ENCODE measurements at places on chromosomes 12 and 14.

- no peak for DNase-seq
These were observed 10.8 kb downstream of the PPFIBP1 start for GRCh38 chr12:27534765-27535161.

DNA sequence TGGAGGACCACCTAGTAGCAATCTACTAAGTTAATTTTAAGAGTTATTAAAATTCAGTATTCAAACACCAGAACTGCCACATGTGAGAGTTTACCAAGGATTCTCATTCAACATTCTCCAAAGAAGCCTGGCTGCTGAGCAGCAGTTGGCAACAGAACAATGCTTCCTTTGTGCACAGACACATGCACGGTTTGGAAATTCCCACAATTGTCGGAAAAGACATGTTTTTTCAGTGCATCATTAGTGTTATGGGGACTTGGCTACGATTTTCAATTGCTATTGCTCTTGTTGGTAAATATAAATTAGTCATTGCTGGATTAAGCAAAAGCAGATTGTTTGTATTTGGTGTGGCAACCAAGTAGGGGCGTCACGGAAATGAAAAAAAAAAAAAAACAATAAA lies 22.2 kb downstream of the ST8SIA1 start:
- no peak for DNase-seq

- no peak for DNase-seq
These were observed 218.5 kb downstream of the NUAK1 start for GRCh38 chr12:105920161-105920684.

GRCh38 chr14:60819575-60819974 lies 85.0 kb downstream of the MNAT1 start:
- DNase-seq = no peak

GRCh38 chr12:121711361-121712189 lies 977 bp upstream of the TMEM120B start:
- no peak for DNase-seq

DNA sequence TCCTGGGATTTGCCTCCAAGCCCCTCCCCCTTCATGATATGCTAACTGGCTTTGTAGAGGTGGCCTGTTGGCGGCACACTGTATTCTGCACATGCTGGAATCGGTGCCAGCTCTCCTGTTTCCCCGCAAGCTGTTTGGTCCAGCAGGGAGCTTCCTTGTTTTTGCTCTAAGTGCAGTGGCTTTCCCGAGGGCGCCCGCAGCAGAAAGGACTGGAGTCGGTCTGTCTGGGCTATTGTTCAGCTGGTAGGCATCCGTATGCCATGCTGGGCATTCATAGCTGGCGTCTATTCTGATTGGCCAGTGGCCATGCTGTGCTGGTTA lies 88.9 kb upstream of the MED13L start:
- no peak for DNase-seq

DNA sequence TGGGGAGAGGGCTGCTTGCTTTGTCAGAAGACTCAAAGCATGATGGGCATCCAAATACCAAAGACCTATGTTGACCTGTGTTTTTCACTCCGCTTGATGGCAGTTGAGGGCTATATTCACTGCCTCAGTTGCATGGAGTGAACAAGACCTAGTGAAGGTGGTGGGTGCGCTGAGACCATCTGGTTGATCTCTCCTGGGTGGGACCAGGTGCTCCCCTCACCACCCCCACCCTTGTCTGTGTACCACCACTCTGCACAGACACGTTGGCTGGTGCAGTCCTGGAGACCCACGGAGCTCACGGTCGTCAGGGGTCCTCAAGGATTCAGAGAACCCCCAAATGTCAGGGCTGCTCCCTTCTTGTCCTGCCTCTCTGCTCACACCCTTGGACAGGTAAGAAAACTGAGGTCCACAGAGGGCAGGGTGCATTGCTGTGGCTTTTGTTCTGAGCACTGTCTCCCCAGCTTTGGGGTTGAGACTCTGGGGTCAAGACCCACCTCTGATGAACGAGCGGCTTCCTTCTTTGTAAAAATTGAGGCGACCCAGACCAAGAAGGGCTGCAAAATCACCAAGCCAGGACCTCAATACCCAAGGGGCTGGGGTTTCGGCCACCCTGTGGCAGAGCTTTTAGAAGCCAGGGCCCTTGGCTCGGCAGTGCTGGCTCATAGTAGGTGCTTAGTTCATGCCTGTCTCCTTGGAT lies 166.3 kb upstream of the RTL1 start:
- no peak for DNase-seq

- DNase-seq = no peak
These were observed 251.2 kb downstream of the ACSS3 start for GRCh38 chr12:81329085-81329484.

- no peak for DNase-seq
These were observed 484 bp downstream of the PPP1CC start for GRCh38 chr12:110742096-110742717.

GRCh38 chr14:26463136-26463535 lies 134.7 kb downstream of the NOVA1 start:
- DNase-seq = no peak

DNA sequence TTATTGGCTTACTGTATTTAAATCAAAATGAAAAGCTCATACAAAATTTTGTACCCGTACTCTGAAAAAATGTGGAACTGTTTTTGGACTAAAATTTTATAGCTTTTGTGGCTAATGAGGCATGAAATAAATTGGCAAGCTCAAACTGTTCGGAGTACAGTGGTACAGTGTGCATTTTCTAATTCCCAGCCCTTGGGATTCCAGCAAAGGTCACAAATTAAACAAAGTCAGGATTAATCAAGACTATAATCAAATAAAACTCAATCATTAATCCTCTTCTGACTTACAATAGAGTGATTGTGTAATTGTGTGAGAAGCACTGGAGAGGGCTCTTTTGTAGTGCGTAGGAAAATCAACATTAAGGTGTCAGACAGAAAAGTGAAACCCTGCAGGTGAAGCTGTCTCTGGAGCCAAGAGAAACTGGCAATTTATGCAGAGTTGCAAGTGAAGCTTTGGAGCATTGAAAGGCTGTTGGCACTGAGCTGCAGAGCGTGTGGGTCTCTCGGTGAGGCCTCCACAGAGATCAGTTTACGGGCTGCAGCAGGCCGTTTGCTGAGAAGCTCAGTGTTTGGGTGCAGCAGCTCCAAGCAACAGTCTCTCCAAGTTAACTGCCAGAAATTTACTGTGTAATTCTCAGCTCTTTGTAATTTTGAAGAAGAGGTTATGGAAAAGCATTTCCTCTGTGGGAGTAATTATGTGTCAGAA lies 275.9 kb downstream of the FBXL14 start:
- no peak for DNase-seq

DNA sequence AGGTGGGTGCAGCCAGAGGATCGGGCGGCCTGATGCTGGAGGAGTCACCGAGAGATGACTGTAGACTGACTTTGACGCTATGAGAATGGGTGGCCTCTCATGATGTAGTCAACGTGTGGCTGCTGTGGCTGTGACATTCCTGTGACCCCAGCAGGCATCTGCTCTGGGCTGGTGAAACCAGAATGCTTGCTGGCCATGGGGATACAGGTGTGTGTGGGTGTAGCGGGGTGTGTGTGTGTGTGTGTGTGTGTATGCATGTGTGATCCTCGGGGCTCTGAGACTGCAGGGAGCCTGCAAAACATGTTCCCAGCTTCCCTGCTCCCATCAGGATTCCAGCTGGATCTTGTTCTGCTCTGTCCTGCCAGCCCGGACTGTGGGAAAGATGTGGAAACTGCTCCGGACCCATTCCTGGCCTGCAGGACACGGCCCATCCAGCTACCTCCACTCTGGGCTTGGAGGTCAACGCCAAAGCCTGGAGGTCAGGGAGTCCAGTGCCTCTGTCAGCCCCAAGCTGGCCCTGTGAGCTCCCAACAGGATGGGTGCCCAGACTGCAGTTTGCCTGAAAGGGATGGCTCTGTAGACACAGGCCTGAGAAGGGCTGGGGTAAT lies 18.8 kb upstream of the HHIPL1 start:
- DNase-seq = no peak

- DNase-seq = no peak
These were observed 16.4 kb upstream of the CACNA2D4 start for GRCh38 chr12:1934831-1935230.

DNA sequence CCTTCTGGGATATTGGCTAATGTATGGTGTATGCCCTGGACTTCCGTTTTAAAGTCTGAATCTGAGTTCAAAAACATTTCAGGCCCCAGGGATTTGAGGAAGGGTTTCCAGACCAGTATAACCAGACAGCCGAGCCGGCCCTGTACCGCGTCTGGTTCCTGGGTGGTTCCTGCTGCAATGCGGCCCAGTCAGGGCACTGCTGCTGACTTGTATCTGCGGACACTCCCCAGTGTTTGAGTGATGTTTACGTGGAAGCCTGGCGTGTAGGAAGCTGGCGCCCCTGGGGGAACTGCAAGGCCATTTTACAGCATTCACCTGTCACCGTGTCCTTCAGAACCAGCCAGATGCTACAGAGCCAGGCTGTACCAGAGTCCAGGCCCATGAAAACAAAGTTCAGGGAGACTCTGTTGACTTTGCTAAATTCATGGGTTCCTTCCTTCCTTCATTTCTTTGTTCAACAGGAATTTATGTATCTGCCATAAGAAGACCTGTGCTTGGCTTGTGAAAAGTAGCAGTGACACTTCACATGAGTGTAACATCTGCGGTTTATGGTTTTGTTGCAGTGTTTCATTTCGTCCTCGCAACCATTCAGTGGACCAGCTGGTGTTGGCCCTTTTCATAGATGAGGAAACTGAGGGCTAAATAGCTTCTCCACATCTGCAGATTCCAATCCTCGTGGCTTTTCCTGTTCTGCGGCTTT lies 16.8 kb downstream of the EML1 start:
- no peak for DNase-seq

DNA sequence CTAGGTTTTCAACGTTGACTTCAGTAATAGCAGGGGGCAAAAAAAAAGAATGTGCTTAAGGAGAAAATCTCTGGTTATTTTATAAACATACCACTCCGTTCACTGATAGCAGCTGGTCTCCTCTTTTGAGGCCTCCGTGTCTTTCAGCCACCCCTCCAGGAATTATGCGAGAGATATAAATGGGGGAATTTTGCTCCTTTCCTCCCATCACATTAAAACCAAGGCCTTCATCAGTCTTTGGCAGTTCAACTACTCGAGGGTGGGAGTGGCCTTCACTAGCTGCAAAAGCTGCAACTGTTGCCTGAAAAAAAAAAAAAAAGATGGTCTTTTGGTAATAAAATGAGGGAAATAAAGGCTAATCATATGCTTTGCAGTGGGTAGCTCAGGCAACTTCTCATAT lies 92.1 kb downstream of the LIN7A start:
- DNase-seq = no peak

DNA sequence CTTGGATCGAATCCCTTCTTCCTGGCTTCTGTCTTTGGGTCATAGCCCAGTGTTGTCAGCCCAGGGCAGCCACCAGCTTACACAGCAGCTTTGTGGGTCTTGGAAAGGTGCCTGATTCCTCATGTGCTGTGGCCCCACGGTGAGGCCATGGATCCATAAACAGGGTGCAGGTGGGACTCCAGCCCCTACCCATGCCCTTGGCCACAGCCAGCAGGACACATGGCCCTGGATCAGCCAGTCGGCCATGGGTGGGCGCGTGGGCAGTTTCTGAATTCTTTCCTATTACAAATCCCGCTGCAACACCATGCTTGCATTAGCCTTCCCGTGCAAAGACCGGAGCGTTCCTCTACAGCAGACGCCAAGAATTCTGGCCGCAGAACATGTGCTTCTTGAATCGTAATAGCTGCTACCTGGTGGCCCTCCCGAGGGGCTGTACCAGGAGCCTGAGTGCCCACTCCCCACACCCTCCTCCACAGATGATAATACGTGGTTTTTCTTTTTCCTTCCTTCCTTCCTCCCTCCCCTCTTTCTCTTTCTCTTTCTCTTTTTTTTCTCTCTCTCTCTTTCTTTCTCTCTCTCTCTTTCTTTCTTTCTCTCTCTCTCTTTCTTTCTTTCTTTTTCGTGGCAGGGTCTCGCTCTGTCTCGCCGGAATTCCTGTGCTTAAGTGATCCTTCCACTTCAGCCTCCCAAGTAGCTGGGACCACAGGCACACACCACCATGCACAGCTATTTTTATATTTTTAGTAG lies 2.9 kb upstream of the MMP17 start:
- no peak for DNase-seq

DNA sequence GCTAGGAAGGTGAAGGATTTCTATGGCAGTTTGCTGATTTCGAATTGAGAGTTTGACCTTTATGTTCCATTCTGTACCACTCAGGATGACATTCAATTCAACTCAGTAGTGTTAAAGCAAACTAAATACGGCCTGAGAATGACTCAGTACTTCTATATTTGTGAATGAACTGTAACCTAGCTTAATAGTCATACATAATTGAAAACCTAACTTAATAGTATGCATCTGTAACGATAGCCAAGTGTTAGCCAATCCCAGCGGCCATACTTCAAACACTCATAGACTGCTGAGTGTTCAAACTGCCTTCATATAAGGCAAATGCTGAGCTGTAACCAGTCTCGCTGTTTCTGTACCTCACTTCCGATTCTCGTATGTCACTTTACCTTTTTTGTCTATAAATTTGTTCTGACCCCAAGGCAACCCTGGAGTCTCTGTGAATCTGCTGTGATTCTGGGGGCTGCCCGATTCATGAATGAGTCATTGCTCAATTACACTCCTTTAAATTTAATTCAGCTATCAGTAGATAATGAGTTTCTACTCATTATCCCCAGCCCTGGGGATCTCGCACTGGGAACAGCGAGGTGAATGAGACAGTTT lies 98.5 kb upstream of the SLC24A4 start:
- no peak for DNase-seq

- no peak for DNase-seq
These were observed 17.5 kb upstream of the SCARB1 start for GRCh38 chr12:124881123-124881522.

DNA sequence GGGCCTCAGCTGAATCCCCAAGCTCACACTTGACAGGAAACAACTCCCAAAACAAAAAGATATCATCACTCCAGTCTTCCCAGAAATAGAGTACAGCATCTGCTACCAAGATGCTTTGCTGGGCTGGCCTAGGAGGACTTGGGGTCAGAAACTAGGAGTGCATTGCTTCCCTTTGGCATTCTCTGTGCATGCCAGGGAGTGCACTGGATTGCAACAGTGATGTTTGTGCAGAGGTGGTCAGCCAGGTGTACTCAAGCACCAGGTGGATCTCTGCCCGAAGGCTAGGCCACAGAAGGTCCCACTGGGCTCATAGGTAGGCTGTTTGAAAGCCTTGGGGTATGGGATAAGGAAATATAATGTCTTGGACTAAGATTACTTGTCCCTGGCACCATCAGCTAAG lies 51.1 kb downstream of the RAB35 start:
- DNase-seq = no peak

DNA sequence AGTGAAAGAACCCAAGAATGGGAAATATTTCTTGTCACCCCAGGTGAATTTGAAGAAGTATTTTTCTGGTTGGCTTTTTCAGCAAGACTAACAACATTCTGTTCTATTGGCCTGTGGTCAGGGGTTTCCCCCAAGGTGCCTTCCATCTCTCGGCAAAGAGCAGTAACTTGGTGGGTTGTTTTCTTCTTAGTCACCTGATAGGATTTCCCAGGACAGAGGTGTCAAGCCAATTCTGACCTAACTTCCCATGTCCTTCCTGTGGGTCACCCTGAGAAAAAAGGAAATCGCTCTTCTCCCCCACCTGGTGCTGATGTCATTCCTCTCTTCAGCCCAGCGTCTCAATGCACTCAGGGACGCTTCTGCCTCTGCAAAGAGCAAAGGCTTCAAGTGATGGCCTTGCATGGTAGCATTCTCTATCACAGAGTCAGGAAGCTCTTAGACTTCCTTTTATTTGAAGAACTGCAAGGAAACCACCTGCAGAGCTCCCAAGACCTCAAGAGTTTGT lies 16.1 kb upstream of the IFNG start:
- DNase-seq = no peak
